ENCODE measurements at places on chromosomes 12 and 14. TPM values are rescaled to one million over a fixed set of nuclear protein-coding genes. Genes with fewer than 3 reads are reported as not detected.
A peak's percentile ranks its signal among the peaks of the same experiment; 100 is the strongest.

Gene ASPG
- 59.2 TPM for total RNA-seq

Gene SPIC
- 0.16 TPM for total RNA-seq

Gene NTF3
- total RNA-seq = 2.0 TPM

Gene GLT8D2
- total RNA-seq = 0.88 TPM

DNA sequence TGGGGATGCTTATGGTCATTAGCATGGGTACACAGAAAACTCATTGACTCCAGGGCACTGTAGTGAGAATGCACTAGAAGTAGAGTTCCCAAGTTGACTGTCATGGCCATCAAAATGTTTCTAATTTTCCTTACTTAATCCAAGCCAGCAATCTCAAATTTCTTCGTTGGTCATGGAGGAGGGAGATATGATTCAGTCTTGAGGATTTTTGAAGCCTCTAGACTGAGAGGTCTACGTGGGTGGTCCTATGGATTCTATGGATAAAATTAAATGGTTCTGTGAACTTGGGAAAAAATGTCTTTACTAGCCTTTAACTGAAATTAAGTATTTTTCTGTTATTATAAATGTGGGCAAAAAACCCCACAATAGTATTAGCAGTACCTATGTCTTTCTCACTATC, 508.5 kb downstream of the FUT8 start:
- no peak for ATAC-seq

DNA sequence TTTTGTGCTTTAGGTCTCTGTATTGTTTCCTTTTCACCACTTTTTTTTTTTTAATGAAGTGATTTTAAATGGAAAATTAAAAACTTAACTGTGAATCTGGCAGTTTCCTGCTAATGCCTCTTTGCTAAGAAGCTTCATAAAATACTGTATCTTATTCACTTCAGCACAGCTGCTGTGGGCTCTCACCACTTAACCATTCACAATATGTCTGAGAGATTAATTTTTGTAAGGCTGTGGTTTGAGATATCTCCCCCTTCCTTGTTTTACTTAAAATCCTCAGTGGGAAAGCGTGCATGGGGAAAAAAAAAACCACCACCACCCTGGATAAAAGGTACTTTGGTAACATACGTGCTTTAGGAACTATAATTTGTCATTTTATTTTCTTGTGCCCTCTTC, 115.9 kb downstream of the ETV6 start:
- no peak for ATAC-seq

GRCh38 chr12:6936194-6936635, 7.4 kb upstream of the RNU7-1 start:
- ATAC-seq = no peak

DNA sequence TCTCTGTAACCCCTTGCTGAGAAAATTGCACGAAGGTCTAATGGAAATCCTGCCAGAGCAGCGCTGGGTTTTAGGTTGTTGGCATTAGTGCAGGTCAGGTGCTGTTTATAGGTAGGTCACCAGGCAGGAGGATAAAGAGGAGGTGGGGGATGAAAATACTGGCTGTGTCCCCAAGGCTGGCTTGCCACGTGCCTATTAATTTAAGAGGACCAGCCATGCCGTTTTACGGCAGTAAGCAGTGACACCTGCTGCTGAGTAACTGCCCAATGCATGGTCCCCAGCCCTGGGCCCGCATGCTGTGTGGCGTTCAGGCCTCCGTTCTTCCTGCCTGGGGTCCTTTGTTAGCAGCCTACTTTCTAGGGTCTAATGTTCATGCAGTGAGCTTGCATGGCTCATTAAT, 67.2 kb downstream of the WDR20 start:
- no peak for ATAC-seq

DNA sequence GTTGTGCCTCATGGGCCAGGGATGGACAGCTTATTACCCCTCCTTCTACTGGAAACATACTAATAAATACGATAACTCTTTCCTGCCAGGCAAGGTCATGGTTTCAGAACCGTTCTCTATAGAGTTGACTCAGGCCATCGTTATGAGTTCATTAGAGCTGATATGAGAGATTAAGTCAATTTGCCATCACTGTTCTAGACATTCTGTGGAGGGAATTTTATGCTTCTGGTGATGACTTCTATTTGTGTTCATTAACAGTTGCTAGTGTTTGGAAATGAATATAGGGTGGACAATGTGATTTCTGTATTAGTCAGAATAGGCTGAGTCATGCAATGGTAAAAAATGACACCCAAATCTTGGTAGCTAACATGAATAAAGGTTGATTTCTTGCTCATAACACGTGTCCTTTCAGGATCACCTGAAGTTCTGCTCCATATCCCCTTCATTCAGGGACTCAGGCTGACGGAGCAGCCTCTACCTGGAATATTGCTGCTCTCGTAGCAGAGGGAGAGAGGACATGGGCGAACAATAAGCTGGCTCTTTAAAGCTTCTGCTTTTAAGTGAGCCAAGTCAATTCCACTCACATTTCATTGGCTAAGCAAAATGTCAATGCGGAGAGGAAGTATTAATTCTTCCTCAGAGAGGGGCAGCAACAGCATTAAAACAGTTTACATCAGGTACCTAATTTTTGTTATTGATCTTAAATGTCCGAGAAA, 18.5 kb upstream of the TBPL2 start:
- ATAC-seq = peak; percentile 70

DNA sequence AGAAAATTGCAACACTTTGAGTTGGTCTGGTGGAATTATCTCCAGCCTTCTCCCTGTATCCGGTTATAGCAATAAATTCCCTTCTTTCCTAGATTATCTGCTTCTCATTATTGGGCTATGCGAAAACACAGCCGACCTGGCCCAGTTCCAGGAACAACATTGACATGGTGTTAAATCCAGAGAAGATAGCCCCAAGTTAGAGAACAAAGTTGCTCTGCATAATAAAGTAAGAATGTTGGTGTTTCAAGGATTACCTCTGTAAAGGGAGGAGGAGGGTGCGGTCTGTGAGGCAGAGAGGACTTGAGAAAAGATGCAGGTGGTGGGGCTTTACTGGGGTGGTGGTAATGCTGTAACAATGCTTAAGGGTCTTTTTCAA, 12.1 kb downstream of the TCL1A start:
- no peak for ATAC-seq

DNA sequence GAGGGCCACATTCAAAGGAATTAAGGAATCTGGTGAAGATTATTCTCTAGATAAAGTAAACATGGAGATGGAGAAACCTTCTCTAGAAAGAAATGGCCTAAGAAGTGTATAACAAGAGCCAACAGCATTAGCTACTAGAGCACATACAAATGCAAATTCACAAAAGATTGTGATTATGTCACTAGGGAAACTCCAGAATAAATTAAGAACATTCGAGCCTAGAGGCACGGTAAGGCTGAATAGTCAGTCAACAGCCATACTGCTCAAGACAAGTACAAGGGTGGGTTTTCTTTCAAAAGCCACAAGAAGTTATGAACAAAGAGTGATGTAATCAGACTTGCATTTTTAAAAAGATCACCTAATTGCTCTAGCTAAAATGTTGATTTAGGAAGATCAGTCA, 25.4 kb downstream of the PPP4R3A start:
- ATAC-seq = no peak
